ENCODE measurements at places on chromosomes 1 and 21. TPM values are rescaled to one million over a fixed set of nuclear protein-coding genes. Genes with fewer than 3 reads are reported as not detected.

CC2D1B gene
- 16.3 TPM for total RNA-seq

POGK gene
- total RNA-seq = 16.8 TPM

MAP10 gene
- 3.0 TPM for total RNA-seq

CASQ2 gene
- total RNA-seq = 715 TPM

ZNF691 gene
- total RNA-seq = 8.8 TPM

ADARB1 gene
- total RNA-seq = 21.7 TPM

CYYR1 gene
- total RNA-seq = 19.9 TPM

PTGFRN gene
- 159 TPM for total RNA-seq

DNAH14 gene
- total RNA-seq = 8.2 TPM

KIRREL1 gene
- total RNA-seq = 21.2 TPM

SLC25A34 gene
- 7.3 TPM for total RNA-seq

H3-3A gene
- total RNA-seq = 285 TPM

- peak; percentile 31 for DNase-seq
Measured at GRCh38 chr1:160862203-160863060, at the start of gene CD244. Gene CD244, minus strand, starts transcription at chr1:160862887. Its CDS starts 210 bp downstream, at chr1:160862677.

DNA sequence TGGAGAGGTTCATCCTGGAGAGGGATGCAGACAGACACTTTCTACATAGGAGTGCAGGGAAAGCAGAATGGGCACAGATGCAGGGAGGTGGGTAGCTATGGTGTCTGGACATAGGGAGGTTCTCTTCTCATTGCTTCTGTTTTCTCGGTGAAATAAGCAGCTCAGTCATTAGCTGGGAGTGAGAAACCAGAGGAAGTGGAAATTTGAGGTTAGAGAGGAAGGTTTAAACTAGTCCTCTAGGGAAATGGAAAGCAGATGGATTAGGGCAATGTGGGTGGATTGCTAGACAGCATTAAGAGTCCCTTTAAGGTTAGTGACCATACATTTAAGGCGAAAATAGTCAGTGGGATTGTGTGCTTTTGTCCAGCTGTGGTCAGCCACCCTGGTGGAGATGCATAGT is 39.6 kb downstream of the MPZL1 start:
- DNase-seq = no peak

DNA sequence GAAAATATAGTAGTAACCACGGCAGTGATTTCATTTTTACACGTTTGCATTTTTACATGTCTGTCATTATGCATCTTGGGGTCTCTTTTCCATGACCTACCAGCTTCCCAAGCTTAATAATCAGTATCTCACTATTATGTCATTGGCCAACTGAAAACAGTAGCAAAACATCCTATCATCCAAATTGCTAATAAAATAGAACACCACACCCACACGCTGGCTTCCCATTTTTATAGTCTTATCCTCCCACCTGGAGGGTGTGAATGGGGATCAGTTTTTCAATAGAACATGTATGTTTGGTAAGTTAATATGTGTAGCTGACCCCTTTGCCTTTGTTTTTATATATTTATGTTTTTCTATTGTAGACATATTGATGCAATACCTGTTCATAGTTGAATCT is 11.8 kb downstream of the TFF3 start:
- DNase-seq = no peak

GRCh38 chr1:108570128-108570527 is 10.2 kb downstream of the EEIG2 start:
- DNase-seq = no peak

- DNase-seq = peak; percentile 29
Measured at GRCh38 chr1:227192163-227192562, 126.1 kb downstream of the CDC42BPA start.

DNA sequence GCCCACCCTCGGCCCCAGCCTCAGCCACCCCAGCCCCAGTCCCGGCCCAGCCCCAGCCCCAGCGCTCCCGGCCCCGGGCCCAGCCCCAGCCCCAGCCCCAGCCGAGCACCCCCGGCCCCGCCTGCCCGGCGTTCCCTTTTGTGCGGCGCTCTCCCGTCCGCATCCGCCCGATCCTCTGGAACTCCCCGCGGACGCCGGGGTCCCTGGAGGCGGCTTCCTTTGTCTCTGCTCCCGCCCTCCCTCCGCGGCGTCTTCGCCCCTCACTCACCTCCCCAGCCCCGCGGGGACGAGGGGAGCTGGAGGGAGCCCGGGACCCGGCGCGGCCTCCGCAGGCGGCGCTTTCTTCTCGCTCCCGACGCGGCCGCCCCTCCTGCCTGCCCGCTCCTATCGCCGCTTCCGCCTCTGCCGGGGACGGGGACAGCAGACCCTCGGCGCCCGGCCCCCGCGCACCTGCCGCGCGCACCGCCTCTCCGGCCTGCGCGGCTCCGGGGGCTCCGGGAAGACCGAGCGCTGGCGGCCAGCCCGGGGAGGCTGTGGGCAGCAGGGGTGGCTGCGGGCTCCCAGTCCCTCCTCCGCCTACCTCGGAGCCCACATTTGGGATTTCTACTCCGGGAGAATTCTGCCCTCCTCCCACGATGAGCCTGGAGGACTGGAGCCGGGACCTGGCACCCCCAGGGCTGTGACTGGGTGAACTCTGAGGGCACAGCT is 14.0 kb downstream of the AGRN start:
- DNase-seq = no peak

DNA sequence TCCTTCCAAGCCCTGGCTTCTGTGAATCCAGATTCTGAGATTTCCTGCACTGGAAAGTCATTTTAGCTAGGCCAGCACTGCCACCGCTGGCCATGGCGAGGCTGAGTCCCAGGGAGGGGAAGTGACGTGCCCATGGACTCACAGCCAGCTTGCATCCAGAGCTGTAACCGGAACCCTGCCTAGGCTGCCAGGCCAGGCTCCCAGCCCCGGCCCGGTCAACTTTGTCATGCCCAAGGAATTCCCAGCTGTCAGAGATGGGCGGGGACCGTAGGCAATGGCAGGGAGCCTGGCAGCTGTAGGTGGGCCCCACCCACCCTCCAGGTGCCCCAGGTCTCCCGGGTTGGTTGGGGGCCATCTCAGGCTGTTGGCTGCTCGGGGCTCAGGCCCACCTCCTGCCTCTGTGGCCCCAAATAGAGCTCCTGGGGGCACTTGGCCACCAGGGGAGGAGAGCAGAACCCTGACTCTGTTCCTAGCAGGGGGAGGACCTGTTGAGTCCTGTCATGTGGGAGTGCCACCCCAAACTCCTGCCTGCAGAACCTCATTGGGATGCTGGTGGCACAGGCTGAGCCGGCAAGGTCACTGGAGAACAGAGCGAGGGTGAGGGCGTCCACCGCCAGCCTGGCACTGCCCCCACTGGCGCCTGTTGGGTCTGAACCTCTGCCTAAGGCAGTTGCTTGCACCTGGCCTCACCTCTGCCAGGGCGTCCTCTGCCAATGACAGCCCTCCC is 57.8 kb downstream of the FOXO6 start:
- peak; percentile 90 for DNase-seq

DNA sequence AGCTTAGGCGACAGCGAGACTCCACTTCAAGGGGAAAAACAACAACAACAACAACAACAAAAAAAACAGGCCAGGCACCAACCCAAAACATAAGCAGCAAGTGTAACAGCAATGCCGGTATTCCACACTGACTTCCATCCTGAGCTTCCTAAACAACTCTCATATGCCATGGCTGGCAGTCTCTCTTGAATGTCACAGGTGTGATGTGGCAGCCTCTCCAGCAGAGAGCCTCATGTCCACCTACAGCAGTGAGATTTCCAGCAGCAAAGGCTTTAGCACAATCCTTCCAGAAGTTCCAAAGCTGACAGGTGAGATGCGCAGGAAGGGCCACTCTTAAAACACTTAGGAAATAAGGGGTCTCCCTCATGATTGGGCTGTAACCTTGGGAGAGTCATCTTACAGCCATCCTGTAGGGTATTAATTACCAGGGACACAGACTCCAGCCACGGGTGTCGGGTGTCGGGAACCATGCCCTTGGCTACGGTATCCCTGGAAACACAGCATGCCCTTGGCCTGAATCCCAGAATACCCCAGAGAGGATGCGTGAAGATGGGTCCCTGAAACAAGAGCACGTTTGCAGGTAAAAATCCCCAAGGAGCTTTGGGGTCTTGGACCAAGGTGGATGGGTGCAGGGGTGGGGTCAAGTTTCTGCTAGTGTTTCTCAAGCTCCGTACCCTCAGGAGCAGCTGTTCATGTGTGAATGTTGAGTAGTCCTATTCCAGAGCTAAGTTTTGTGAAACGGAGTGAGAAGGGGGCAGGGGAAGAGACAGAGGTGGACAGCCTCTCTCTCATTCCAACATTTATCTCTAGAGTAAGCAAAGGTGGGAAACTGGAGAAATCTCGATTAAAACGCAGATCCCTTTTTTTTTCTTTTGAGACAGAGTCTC is 31.4 kb downstream of the CLSTN1 start:
- DNase-seq = no peak

DNA sequence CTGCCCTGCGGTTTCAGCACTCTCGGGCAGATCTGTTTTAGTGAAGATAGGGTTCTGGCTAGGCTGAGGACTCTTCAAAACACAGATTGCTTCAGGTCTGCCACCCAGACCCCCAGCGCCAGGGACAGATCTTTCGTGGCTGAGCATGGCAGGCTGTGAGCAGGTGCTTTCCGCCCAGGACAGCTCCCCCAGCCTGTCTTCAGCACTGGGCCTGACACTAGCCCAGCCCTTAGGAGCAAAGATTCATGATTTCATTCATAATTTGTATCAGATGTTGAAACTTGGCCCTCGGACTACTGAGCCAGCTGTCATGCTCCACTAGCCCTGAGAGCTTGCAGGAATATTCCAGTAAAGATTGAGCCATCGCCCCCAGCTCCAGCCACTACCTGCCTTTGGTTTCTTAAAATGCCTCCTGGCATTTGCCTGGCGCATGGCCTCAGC is 5.9 kb downstream of the ADPRS start:
- no peak for DNase-seq

DNA sequence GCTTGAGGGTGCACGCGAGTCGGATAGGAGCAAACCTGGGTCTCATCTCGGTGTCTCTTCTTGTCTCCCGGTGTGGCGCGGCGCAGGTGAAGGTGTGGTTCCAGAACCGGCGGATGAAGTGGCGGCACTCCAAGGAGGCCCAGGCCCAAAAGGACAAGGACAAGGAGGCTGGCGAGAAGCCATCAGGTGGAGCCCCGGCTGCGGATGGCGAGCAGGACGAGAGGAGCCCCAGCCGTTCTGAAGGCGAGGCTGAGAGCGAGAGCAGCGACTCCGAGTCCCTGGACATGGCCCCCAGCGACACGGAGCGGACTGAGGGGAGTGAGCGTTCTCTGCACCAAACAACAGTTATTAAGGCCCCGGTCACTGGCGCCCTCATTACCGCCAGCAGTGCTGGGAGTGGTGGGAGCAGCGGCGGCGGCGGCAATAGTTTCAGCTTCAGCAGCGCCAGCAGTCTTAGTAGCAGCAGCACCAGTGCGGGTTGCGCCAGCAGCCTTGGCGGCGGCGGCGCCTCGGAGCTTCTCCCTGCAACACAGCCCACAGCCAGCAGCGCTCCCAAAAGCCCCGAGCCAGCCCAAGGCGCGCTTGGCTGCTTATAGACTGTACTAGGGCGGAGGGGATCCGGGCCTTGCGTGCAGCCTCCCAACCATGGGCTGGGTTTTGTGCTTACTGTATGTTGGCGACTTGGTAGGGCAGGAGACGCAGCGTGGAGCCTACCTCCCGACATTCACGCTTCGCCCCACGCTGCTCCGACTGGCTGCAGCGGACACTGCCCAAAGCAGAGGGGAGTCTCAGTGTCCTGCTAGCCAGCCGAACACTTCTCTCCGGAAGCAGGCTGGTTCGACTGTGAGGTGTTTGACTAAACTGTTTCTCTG is 5.1 kb downstream of the HLX start:
- DNase-seq = no peak

DNA sequence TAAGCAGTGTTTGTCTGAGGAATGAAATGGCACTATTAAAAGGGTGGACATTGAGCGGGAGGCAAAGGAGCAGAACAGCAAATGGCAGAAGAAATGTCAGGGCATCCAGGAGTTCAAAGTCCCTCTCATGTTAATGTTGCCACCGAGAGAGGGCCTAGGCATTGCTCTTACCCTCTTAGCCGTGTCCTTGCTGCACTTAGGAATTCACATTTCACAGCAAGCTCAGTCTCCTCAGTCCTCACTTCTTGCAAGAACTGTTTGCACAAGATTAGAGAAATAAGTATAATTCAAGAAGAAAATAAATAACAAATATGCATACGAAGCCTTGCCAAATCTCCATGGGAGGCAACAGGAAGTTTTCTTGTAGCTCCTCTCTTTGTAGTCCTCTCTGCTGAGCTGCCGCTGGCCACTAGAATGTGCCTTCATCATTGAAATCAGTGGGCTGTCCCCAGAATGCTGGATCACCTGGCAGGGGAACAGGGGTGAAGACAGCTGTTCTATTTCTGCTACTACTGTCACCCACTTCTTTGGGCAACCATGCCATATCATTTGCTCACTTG is 205.8 kb downstream of the ZNF326 start:
- no peak for DNase-seq

GRCh38 chr1:233998891-233999290 is 94.4 kb downstream of the SLC35F3 start:
- DNase-seq = no peak

DNA sequence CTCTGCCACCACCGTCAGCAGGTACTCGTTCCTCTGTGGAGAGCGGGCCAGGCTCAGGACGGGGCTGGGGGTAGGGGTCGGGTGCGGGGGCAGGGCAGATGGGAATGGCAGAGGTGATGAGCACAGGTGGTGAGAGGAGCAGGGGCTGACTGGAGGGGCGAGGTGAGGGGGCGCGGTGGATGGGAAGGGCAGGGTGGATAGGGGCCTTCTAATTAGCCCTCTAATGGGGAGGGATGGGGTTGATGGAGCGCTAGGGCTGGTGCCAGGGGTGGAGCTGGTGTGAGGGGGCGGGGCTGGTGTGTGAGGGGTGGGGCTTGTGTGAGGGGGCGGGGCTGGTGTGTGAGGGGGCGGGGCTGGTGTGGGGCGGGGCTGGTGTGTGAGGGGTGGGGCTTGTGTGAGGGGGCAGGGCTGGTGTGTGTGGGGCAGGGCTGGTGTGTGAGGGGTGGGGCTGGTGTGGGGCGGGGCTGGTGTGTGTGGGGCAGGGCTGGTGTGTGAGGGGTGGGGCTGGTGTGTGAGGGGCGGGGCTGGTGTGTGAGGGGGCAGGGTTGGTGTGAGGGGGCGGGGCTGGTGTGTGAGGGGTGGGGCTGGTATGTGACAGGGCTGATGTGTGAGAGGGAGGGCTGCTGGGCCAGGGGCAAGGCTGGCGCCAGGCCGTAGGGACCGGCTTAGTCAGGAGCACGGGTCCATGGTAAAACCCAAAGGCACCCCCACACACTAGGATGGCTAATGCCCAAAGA is 5.9 kb downstream of the KRTAP10-1 start:
- DNase-seq = no peak

DNA sequence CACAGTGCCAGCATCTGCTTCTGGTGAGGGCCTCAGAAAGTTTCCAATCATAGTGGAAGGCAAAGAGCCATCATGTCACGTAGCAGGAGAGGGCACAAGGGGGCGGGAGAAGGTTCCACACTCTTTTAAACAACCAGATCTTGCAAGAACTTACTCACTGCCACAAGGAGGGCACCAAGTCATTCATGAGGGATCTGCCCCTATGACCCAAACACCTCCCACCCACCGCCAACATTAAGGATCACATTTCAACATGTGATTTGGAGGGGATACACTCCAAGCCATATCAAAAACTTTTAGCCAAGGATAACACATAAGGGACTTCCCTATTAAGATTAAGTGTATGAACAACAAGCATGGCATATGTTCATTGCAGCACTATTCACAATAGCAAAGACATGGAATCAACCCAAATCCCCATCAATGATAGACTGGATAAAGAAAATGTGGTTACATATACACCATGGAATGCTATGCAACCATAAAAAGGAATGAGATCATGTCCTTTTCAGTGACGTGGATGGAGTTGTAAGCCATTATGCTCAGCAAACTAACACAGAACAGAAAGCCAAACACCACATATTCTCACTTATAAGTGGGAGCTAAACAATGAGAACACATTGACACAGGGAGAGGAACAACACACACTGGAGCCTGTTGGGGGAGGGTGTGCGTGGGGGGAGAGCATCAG is 19.9 kb upstream of the SLC35F3 start:
- DNase-seq = no peak

- DNase-seq = no peak
Measured at GRCh38 chr1:115363171-115363570, 25.1 kb upstream of the NGF start.

Data from left cardiac atrium (tissue), 4 donors.